ENCODE measurements at places on chromosomes 2 and 18.

DNA sequence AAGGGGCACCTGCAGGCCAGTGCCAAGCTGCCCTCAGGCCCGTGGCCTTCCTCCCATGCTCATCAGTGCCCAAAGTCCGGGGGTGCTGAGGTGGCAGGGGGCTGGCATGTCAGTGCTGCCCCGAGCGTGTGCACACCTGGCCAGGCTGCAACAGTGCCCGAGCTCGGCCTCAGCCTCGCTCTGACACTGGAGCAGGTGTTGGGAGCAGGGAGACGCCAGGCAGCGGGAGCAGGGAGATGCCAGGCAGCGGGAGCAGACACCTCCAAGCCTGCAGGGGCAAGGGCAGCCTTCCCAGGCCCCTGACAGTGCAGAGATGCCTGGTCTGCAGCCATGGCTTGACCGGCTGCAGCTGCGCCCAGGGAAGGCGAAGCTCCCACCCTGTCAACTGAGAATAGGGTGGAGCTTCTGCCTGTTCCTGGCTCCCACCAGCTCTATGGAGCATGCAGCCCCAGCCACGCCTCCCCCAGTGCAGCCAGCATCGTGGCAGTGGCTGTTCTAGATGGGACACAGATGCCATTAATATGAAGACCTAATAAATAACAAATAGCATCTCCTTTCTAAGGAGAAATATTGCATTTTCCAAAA lies 82.4 kb downstream of the DTNB start:
- no peak for DNase-seq

DNA sequence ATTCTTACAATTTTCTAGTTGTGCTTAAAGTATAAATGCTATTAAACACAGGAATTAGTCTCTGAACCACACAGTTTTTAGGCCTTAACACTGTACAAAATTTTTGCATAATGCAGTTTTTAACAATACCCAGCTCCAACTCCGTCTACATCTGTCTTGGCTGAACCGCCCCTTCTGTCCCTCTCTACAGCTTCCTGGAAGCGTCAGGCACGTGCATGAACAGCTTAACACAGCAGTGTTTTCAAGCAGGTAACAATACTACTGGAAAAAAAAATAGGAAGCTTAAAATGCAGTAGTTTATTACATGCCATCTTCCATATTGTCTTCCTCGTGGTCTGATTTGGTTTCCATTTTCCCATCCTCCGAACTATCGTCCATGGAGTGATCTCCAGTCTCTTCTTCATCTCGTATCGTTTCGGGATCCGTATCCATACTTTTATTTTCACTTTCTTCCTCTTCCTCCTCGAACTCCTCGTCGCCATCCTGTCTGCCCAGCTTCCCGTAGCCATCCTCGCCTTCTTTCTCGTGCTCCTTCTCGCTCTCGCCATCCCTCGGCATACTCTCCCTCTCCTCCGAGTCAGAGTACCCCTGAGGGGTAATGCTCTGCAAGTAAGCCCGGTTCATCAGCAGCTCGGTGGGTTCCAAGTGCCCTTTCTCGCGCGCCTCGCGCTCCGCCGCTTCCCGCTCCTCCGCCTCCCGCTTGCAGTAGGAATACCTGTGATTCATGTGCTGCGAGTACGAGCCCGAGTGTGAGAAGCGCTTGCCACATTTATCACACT lies 130.6 kb downstream of the ZEB2 start:
- no peak for DNase-seq

- DNase-seq: no peak
Measured at GRCh38 chr2:33859176-33859575, 260.1 kb upstream of the FAM98A start.

DNA sequence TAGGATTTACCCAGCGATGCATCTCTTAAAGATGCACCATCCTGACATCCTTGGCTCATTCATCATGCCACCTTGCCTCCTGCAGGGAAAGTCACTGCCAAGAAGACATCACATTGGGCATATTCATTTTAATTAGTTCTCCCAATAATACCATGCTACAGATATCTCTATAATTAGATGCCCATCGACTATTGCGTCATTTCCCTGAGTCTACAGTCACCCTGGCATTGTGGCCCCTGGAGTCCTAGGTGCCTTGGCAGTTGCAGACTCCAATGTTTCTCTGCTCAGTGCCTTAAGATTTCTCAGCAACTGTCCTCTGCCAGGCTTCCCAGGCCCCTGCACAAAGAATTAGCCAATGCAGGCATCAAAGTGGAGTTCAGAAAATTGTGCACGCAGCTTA lies 32.6 kb downstream of the RDH14 start:
- no peak for DNase-seq

DNA sequence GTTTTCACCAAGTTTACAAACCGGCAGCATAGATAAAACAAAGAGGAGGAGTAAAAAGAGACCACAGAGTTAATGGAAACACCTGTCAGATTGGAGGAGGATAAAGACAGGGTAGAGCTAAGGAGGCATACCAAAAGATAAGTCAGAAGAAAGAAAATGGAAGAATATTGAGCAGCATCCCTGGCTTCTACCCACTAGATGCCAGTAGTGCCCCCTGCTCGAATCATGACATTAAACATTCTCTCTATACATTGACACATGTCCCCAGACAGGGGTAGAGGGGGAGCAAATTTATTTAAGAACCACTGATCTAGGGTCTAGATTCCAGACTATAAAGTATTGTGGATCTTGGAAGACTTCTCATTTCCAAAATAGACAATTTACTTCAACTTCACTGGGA lies 159.8 kb upstream of the ETAA1 start:
- DNase-seq: no peak

DNA sequence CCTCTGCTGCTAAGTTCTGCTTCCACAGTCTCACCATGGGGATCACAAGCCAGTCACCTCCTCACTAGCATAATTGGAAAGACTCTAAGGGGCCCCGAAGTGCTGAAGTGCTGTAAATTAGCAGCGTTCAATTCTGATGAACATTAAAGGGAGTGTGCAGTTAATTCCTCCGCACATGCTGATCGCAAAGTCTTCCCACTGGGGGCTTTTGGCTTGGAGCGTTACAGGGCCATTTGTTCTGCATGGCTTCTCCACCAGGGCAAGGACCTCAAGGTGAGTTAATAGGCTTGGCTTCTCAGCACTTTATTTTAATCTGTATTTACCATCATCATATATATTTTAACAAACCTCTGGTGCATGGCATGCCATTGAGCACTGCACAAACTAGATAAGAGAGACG lies 216.3 kb upstream of the PARD3B start:
- no peak for DNase-seq

DNA sequence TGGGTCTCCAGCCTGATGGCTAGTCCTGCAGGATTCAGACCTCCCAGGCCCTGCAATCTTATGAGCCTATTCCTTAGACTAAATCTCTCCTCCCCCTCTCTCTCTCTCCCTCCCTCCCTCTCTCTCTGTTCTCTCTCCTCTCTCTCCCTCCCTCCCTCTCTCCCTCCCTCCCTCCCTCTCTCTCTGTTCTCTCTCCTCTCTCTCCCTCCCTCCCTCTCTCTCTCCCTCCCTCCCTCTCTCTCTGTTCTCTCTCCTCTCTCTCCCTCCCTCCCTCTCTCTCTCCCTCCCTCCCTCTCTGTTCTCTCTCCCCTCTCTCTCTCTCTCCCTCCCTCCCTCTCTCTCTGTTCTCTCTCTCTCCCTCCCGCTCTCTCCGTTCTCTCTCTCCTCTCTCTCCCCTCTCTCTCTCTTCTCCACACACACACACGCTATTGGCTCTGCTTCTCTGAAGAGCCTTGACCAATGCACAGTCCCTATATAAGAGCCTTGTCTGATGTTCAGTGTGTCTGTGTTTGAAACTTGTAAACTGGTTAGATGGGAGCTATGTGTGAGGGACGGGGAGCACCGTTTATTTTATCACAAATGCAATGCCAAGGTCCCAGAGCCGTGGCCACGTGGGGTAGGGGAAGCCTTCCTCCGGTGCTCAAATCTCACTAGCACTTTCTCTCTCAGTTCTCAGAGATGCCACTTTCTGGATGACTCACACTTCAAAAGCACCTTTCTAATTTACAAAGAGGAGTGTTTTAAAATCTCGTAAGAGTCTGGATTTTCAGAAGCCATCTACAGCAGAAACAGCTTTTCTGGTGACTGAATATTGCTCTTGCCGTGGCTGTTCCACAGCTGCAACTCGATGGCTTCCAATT lies 9.4 kb upstream of the PRLH start:
- peak; percentile 62 for DNase-seq

DNA sequence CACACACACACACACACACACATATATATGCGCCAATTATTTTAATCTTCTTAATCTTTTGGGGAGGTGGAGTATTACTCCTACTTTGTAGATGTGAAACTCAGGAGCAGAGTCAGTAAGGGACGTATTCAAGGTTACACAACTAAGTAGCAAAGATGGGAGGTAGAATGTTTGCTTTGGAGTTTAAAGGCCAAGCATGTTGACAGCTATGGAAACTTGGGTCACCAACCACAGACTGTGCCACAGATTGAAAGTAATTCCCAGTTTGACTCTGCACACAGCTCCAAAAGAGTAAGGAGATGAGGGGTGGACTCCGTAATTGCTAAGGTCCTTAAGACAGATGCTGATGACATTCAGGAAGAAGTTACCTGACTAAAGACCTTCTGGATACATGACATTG lies 124.8 kb upstream of the ITGB6 start:
- DNase-seq: no peak

GRCh38 chr2:85468704-85469349 lies 50.3 kb downstream of the SH2D6 start:
- DNase-seq: no peak

Data from GM12891 (cell line).